Aortic smooth muscle cell (primary cell): ENCODE measurements at places on chromosomes 2 and 18. TPM values are rescaled to one million over a fixed set of nuclear protein-coding genes. Genes with fewer than 3 reads are reported as not detected.

CIB4 gene
- total RNA-seq, result not detected in 2 replicates

SH2D6 gene
- total RNA-seq, result 0.12 and 0.40 TPM in 2 replicates

ASB18 gene
- total RNA-seq, result not detected in 2 replicates

STRN gene
- total RNA-seq, result 13.1 and 18.4 TPM in 2 replicates

MATN3 gene
- 0.26 and 0.44 TPM in 2 replicates for total RNA-seq

ADD2 gene
- total RNA-seq, result under 0.01 and 0.06 TPM in 2 replicates

CTNNA2 gene
- not detected in 2 replicates for total RNA-seq

ABCG5 gene
- under 0.01 TPM in 1 of 2 replicates, not detected in the other for total RNA-seq

SLC30A3 gene
- 0.19 TPM in 1 of 2 replicates, not detected in the other for total RNA-seq

DYSF gene
- total RNA-seq, result 4.4 and 5.5 TPM in 2 replicates

GPR148 gene
- not detected in 2 replicates for total RNA-seq

C2orf78 gene
- total RNA-seq, result not detected in 2 replicates

RAD51AP2 gene
- total RNA-seq, result not detected in 2 replicates

TAF4B gene
- total RNA-seq, result 1.2 and 2.5 TPM in 2 replicates

TMEM178A gene
- 1.5 and 1.7 TPM in 2 replicates for total RNA-seq

PAIP2B gene
- 0.12 and 0.26 TPM in 2 replicates for total RNA-seq

EHBP1 gene
- total RNA-seq, result 34.6 and 43.5 TPM in 2 replicates

PPP1CB gene
- total RNA-seq, result 153 and 167 TPM in 2 replicates

HTR2B gene
- total RNA-seq, result 118 and 269 TPM in 2 replicates

TUBA3E gene
- total RNA-seq, result not detected in 2 replicates

DSG1 gene
- not detected in 2 replicates for total RNA-seq

AAK1 gene
- total RNA-seq, result 24.6 and 44.6 TPM in 2 replicates

ASTL gene
- not detected in 2 replicates for total RNA-seq

GALR1 gene
- not detected in 2 replicates for total RNA-seq

M1AP gene
- 0.06 and 0.26 TPM in 2 replicates for total RNA-seq

GRB14 gene
- 4.2 and 6.1 TPM in 2 replicates for total RNA-seq

MC2R gene
- total RNA-seq, result not detected in 2 replicates

OBSL1 gene
- total RNA-seq, result 28.4 and 43.8 TPM in 2 replicates

ANKRD62 gene
- under 0.01 TPM in 1 of 2 replicates, not detected in the other for total RNA-seq

UGT1A8 gene
- total RNA-seq, result not detected in 2 replicates

AKAIN1 gene
- not detected in 2 replicates for total RNA-seq

GAL3ST2 gene
- not detected in 2 replicates for total RNA-seq

CCDC178 gene
- 0.06 and 0.26 TPM in 2 replicates for total RNA-seq

HOXD3 gene
- not detected in 2 replicates for total RNA-seq

SATB2 gene
- 11.8 TPM in 2 replicates for total RNA-seq

SPDYA gene
- total RNA-seq, result 0.79 and 1.6 TPM in 2 replicates

GTF3C2 gene
- 21.0 and 22.5 TPM in 2 replicates for total RNA-seq

PMAIP1 gene
- total RNA-seq, result 1.7 and 1.9 TPM in 2 replicates

RGPD3 gene
- 0.12 and 0.13 TPM in 2 replicates for total RNA-seq

MOCOS gene
- total RNA-seq, result 1.4 and 2.9 TPM in 2 replicates

SUMO1 gene
- total RNA-seq, result 99.1 and 116 TPM in 2 replicates

KCNE4 gene
- total RNA-seq, result 10.8 and 14.0 TPM in 2 replicates

GDF7 gene
- total RNA-seq, result 1.3 and 6.2 TPM in 2 replicates

POTEJ gene
- not detected in 2 replicates for total RNA-seq

LCT gene
- not detected in 2 replicates for total RNA-seq

PER2 gene
- total RNA-seq, result 4.1 and 5.0 TPM in 2 replicates

OXER1 gene
- total RNA-seq, result not detected in 2 replicates

RNF125 gene
- total RNA-seq, result 0.06 and 0.13 TPM in 2 replicates

RGPD5 gene
- total RNA-seq, result 23.4 and 39.8 TPM in 2 replicates

SH3RF3 gene
- total RNA-seq, result 4.9 and 6.3 TPM in 2 replicates

TUBB8B gene
- total RNA-seq, result not detected in 2 replicates

TRAK2 gene
- total RNA-seq, result 85.3 and 101 TPM in 2 replicates

SGPP2 gene
- not detected in 2 replicates for total RNA-seq
